ENCODE measurements at places on chromosomes 11 and 22.

GRCh38 chr22:37431801-37432707 lies 4.8 kb upstream of the ELFN2 start:
- DNase-seq = no peak
- no peaks in the 10 kb centered on the region for H3K4me1 ChIP-seq
- H3K36me3 ChIP-seq = no peaks in the 10 kb centered on the region
- no peak overlapping the region for H3K4me3 ChIP-seq
- peaks cover 23% of the 10 kb centered on the region for H3K27me3 ChIP-seq

GRCh38 chr22:30742291-30743256 lies 47.9 kb downstream of the OSBP2 start:
- DNase-seq = no peak
- no peaks in the 10 kb centered on the region for H3K27me3 ChIP-seq
- H3K4me3 ChIP-seq = no peak overlapping the region
- H3K36me3 ChIP-seq = no peaks in the 10 kb centered on the region

DNA sequence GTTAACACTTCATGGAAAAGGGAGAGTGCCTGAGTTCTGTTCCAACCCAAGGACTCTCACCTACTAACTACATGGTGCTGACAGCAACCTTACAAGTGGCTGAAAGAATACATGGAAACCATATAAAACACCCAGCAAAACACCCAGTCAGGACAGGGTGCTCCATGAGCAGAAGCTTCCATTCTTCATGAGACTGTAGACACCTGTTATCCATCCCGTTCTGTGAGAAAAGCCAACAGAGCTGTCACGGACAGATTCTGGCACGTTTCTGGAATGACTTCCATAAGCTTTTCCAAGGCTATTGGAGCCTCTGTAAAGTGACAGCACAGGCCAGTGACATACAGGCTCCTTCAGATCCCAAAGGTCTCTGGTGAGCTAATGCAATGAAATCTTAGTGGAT lies 23.2 kb downstream of the PRR14L start:
- no peak overlapping the region for H3K27ac ChIP-seq
- H3K4me1 ChIP-seq = no peaks in the 10 kb centered on the region
- no peaks in the 10 kb centered on the region for H3K36me3 ChIP-seq
- H3K27me3 ChIP-seq = no peaks in the 10 kb centered on the region
- H3K4me3 ChIP-seq = no peak overlapping the region
- DNase-seq = no peak

GRCh38 chr11:101574886-101575285 lies 8.9 kb downstream of the TRPC6 start:
- no peak overlapping the region for H3K27ac ChIP-seq
- no peaks in the 10 kb centered on the region for H3K27me3 ChIP-seq
- no peak overlapping the region for H3K4me3 ChIP-seq

- no peaks in the 10 kb centered on the region for H3K27me3 ChIP-seq
- DNase-seq = no peak
- H3K4me1 ChIP-seq = peaks cover 17% of the 10 kb centered on the region
- peaks cover 21% of the 10 kb centered on the region for H3K36me3 ChIP-seq
- no peak overlapping the region for H3K27ac ChIP-seq
These were observed 33.9 kb upstream of the CLTCL1 start for GRCh38 chr22:19325296-19325948.

DNA sequence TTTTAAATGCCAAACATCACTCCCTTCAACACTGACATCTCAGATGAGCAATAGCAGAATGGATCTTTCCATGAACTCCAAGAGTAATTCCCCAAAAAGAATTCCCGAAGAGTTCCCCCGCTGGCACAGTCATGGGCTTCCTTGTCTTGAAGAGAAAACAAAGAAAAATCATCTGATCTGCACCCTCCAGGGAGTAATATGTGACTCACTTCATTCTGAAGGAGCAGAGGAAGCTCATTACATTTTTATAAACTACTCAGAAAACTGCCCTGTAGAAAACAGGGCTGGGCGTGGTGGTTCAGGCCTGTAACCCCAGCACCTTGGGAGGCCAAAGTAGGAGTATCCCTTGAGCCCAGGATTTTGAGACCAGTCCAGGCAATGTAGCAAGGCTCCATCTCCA lies 35.7 kb downstream of the CELSR1 start:
- H3K27ac ChIP-seq = no peak overlapping the region
- no peak overlapping the region for H3K4me3 ChIP-seq
- H3K36me3 ChIP-seq = no peaks in the 10 kb centered on the region
- DNase-seq = no peak

DNA sequence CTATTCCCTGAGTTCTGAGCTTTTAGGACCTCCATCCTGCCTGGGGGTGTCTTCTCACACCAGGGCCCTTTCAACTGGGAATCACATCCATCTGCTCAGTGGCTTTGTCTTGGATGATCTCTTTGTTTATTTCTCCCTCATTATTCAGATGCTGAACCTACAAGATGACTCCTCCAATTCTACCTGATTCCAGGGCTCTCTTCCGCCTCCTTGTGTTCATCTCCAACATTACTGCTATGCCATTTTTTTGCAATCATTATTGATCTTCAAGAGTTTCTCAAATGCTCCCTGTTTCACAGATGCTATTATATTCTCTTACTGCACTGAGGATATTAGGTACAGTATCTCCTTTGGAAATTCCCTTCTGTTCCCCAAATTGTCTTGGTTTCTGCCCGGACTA lies 307.7 kb downstream of the SHANK2 start:
- no peaks in the 10 kb centered on the region for H3K36me3 ChIP-seq
- H3K27ac ChIP-seq = no peak overlapping the region
- DNase-seq = no peak
- H3K27me3 ChIP-seq = no peaks in the 10 kb centered on the region
- H3K4me3 ChIP-seq = no peak overlapping the region

DNA sequence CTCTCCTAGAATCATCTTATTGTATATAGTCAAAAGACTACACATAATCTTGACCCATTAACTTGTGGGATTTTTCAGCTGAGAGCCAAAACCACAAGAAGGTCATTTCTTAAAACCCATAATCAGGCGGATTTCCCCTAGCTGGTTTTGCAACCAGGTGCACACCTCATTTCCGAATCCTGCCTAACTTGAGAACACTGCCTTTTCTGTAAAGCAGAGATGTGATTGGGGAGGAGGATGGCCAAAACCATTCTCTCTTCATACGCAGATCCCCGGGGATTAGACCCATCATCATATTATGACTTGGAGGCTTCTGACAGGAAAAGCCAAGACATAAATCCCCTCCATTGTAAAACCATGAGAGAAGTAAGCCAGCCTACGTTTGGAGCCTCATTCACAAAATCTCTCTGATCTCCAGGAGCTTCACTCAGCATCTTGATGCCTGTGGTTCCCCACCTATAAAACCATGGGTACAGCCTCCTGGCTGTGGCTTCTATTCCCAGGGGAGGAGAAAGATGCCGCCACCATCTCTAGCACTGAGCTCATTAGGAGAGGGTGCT lies 191.3 kb downstream of the KIF18A start:
- H3K27me3 ChIP-seq = no peaks in the 10 kb centered on the region
- no peaks in the 10 kb centered on the region for H3K4me1 ChIP-seq
- no peak overlapping the region for H3K4me3 ChIP-seq
- no peak for DNase-seq
- H3K27ac ChIP-seq = no peak overlapping the region

DNA sequence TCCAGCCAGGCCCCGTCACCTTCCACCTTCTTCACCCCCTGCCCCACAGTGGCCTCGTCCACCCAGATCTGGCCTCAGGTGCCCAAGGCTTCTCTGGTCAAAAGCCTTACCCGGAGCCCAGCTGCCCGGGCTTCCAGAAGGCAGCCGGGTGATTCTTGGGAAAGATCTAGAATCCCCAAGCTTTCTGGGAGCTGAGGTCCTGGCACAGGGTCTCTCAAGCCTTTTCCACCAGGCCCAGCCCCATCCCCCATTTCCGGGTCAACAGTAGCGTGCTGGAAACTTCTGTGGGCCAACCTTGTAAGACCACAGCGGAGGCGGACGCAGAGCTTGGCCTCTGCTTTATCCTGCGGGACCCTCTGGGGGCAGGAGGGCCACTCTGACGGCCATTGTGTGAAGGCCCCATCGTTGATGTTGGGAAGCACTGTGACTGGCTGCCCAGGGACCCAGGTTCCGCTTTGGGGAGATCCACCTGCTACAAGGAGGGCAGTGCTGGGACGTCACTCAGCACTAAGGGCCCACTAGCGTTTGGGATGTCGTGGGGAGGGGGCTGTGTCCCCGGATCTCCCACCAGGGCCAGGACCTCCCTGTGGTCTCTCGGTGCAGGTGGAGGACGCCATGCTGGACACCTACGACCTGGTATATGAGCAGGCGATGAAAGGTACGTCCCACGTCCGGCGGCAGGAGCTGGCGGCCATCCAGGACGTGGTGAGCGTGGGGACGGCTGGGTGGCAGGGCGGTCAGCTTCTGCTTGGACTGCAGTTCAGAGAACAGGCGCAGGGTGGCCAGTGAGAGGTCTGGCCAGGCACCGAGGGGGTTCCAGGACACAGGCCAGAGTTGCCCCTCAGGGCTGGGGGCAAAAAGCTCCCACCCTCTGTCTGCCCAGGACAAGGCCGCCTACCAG lies 11.5 kb downstream of the TSPAN32 start:
- peaks cover 17% of the 10 kb centered on the region for H3K4me1 ChIP-seq
- no peak for DNase-seq
- no peak overlapping the region for H3K4me3 ChIP-seq

DNA sequence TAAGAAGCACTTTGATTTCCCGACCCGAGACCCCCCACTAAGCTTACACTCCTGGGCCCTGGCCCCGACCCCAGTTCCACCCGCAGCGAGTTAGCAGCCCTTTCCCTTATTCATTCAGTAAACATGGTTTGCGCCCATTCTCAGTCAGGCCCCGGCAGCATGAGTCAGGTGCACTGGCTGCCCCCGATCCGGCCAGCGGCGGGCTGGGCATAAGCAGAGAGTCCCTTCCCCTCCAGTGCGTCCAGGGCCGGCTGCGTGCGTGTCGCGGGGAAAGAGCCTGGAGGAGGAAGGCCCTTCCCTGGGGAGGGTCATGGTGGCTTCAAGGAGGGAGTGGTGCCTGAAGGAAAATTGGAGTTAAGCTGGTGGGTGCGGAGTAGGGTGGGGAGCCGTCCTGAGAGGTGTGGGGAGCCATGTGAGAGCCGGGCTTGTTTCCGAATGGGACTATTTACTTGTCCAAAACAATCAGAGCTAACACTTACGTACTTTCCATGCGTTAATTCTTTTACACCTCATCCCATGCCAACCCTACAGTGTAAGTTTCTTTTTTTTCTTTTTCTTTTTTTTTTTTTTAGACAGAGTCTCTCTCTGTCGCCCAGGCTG lies 657 bp downstream of the IGHMBP2 start:
- peak; percentile 31 for DNase-seq
- peak overlapping the region; percentile 74 for H3K27ac ChIP-seq
- H3K36me3 ChIP-seq = peaks cover 6% of the 10 kb centered on the region
- no peaks in the 10 kb centered on the region for H3K27me3 ChIP-seq
- H3K4me3 ChIP-seq = peak overlapping the region; percentile 82

DNA sequence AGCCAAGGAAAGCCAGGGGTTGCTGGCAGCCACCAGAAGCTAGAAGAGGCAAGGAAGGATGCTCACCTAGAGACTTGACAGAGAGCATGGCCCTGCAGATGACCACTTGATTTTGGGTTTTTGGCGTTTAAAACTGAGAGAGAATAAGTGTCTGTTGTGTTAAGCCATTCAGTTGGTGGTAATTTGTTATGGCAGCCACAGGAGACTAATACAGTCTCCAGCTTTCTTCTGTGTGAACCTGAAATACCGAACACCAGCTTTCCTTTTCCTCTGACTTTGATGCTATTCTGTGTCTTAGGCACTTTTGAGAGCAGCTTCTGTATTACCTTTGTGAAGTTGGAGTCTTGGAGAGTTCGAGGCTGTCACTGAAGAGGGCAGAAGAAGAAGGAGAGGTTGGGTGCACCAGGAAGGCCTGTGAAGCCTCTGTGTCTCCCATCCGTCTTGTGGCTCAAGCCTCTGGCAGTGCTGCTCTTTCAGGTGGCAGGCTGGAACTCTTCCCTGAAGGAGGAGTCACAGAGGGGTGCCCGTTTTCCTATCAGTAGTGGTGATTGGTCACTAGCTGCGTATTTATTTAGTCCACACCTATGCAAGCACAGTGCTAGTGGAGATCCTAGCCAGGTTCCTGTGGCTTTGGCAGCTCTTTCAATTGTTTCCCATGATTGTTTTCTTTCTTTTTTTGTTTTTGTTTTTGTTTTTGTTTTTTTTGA lies 2.5 kb downstream of the TBC1D22A start:
- H3K4me1 ChIP-seq = peaks cover 49% of the 10 kb centered on the region
- H3K27ac ChIP-seq = no peak overlapping the region
- no peaks in the 10 kb centered on the region for H3K36me3 ChIP-seq

DNA sequence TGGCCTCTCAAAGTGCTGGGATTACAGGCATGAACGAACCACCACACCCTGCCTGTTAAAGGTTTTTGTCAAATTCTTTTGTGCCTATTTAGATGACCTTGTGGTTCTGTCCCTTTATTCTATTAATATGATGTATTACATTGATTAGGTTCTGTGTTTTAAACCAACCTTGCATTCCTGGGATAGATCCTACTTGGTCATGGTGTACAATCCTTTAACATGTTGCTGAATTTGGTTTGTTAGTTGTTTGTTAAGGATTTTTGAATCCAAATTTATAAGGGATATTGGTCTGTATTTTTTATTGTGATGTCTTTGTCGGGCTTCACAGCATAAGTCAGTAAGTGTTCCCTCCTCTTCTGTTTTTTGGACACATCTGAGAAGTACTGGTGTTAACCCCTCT lies 29.0 kb upstream of the CLDN5 start:
- no peak overlapping the region for H3K27ac ChIP-seq
- H3K27me3 ChIP-seq = no peaks in the 10 kb centered on the region
- no peaks in the 10 kb centered on the region for H3K36me3 ChIP-seq
- no peak for DNase-seq
- no peak overlapping the region for H3K4me3 ChIP-seq

GRCh38 chr22:39530116-39530515 lies 2.4 kb downstream of the RPS19BP1 start:
- H3K36me3 ChIP-seq = no peaks in the 10 kb centered on the region
- H3K4me1 ChIP-seq = peaks cover 40% of the 10 kb centered on the region
- H3K27ac ChIP-seq = peak overlapping the region; percentile 47
- H3K4me3 ChIP-seq = no peak overlapping the region

DNA sequence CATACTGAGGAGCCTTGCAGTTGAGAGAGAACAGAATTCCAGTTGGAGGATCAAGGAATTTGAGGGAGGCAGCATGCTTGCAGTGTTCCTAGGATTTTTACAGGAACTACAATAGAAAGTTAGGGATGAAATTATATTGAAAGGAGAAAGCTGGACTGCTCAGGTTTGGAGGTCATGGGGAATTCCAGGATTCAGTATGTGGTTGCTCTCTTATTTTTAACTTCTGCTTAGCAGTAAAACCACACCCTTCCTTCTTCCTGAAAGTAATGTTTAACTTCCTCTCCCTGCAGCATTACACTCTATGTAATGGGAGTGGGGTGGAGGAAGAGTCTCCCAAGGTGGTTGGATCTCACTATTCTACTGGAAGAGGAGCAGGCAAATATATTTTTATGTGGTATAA lies 31.3 kb downstream of the CTNND1 start:
- H3K4me1 ChIP-seq = peaks cover 25% of the 10 kb centered on the region
- no peaks in the 10 kb centered on the region for H3K27me3 ChIP-seq
- DNase-seq = no peak
- H3K4me3 ChIP-seq = no peak overlapping the region
- peak overlapping the region; percentile 58 for H3K27ac ChIP-seq
- peaks cover 25% of the 10 kb centered on the region for H3K36me3 ChIP-seq

GRCh38 chr11:107215010-107215409 lies 196.7 kb upstream of the GUCY1A2 start:
- H3K4me3 ChIP-seq = no peak overlapping the region
- no peaks in the 10 kb centered on the region for H3K27me3 ChIP-seq
- H3K36me3 ChIP-seq = no peaks in the 10 kb centered on the region
- no peak overlapping the region for H3K27ac ChIP-seq
- no peaks in the 10 kb centered on the region for H3K4me1 ChIP-seq
- DNase-seq = no peak

GRCh38 chr22:19103880-19104821 lies 18.1 kb downstream of the DGCR2 start:
- H3K27ac ChIP-seq = peak overlapping the region; percentile 61
- peaks cover 56% of the 10 kb centered on the region for H3K4me1 ChIP-seq
- H3K36me3 ChIP-seq = no peaks in the 10 kb centered on the region
